ENCODE measurements at places on chromosomes 5 and 9. TPM values are rescaled to one million over a fixed set of nuclear protein-coding genes. Genes with fewer than 3 reads are reported as not detected.

- peak; percentile 88 for DNase-seq
Observed at GRCh38 chr9:98775831-98776441, 20.4 kb downstream of the ANKS6 start.

GRCh38 chr5:149114403-149115312, 26.6 kb upstream of the ABLIM3 start:
- peak; percentile 92 for DNase-seq

The EIF4E1B gene
- not detected for total RNA-seq

The GPRIN1 gene
- 3.6 TPM for total RNA-seq

The RAD50 gene
- 6.3 TPM for total RNA-seq

DNA sequence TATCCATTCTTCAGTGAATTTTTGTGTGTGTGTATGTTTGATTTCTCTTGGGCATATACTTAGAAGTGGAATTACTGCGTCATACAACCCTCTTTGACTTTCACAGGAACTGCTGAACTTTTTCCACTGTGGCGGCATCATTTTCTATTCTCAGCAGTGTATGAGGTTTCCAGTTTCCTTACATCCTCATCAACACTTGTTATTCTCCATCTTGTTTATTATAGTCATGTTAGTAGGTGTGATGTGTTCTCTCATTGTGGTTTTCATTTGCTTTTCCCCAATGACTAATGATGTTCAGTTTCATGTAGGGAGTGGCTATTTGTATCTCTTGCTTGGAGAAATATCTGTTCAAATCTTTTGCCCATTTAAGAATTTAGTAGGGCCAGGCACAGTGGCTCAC, 2.6 kb downstream of the ZNF79 start:
- peak; percentile 30 for DNase-seq

DNA sequence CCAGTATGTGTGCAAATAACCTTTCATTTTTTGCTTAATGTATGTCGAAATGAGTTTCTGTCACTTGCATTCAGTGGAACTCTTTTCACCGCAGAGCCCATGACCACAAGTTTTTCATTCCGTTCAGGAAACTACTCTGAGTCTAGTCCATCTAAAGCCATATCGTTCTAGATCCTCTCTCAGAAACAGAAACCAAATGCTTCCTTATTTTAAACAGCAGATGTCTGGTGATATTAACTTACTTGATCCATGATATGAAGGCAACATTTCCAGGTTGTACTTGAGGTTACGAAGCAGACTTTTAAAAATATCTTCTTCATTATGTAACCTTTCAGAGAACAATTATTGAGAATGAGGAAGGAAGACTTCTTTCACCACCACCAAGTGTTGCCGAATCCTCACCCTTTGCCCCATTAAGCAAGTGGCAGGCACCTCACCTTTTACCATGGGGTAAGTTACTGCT, 72.4 kb upstream of the GNAQ start:
- DNase-seq, result no peak

The MYOT gene
- not detected for total RNA-seq

The CENPK gene
- 10.5 TPM for total RNA-seq

DNA sequence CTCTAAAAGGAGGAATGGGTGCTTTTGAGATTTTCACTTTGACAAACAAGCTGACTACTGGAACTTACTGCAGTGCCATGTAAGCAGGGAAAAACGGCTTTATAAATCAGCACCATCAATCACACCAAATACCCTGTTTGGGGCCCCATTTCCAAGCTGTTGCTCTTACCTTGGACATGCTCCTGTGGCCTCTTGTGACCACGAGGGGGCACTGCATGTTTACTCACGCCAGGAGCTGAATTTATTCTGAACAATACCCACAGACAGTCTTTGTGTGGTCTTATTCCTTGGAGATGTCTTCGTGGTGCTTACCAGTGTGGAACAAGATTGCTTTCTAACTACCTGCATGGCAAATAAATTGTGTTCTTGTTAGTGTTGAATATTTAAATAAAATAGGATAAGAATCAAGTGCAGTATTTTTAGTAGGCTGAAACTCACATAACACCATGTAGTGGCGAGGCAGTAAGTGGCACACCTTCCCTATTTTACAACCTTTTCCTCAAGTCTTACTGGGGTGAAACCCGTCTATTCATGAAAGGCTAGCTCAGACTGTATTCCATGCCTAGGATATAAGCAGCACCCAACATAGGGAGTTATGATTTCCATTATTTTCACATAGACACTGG, 155.5 kb upstream of the NMUR2 start:
- peak; percentile 70 for DNase-seq

DNA sequence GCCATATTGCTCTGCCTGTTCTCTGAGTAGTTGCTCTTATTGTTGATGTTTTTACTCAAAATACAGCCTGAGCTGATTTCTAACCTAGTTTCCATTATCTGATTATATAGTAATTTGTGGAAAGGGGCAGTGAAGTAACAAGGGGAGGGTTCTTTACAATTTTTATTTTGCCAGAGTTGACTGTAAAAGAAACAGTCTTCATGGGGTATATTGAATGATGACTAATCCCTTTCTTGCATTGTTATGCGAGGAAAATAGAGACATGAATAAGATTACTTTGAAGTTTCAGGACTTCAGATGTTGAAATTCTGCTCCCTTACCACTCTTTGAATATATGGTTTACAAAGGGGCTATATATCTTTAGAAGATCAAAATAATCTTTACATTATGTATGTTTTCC, 9.1 kb upstream of the LRRC70 start:
- DNase-seq, result no peak
